ENCODE measurements at places on chromosomes 6 and 20.

GRCh38 chr6:25428758-25429317, 149.7 kb downstream of the CARMIL1 start:
- no peak for DNase-seq

GRCh38 chr20:30921286-30922071, 336.0 kb upstream of the DEFB115 start:
- DNase-seq: no peak

DNA sequence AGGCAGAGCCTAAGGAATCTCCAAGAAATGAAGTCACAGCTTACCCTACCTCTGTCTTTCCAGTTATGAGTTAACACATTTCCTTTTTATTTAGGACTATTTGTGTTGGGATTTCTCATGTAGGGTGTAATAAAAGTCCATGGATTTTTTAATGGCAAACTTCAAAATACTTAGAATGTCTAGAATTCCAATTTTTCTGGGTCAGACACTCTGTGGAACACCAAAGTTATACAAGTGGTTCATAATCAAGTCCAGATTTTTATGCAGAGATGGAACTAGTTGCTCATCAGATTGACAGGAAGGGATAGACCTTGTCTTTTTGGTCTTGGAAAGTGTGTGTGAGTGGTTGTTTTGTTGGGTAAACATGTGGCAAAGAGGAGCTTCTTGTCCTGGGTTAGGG, 303.5 kb upstream of the RNF24 start:
- peak; percentile 35 for DNase-seq

DNA sequence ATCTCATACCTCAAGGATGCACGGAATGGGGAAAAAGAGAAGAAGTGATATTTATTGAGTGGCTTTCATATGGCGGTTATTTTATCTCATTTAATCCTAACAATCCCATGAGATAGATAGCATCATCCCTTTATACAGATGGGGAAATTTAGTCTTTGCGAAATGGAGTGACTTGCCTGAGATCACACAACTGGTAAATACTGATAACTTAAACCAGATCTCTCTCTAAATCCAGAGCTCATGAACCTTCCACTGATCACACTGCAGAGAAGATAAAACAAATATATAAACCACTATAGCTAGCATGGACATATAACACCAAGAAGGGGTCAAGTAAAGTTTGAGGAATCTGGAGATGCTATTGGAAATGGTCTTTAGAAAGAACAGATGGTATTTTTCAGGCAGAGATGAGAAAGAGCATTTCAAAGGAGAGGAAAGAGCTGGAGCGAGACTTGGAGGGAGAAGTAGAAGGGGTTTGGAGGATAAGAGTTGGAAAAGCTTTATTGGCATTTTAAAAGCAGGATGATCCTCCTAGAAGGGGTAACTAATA, 139.8 kb upstream of the TNFAIP3 start:
- DNase-seq: no peak

- DNase-seq: peak; percentile 62
These were observed 28.0 kb upstream of the PTGIS start for GRCh38 chr20:49595811-49596561.

DNA sequence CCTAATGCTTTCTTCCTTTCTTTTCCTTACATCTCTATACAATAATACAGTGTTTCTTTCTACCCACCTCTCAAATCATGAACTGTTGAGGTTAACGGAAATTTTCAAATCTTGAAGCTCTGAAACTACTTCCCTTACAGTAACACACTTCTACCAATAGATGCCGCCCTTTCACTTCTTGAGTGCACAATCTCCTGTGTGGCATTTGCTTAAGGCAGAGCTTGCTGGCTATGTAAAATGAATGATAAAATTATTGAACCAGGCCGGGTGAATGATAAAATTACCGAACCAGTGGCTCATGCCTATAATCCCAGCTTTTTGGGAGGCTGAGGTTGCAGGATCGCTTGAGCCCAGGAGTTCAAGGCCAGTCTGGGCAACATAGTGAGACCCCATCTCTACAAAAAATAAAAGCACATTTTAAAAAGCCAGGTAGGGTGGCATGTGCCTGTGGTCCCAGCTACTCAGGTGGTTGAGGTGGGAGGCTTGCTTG, 56.8 kb downstream of the KCNS1 start:
- DNase-seq: peak; percentile 80

DNA sequence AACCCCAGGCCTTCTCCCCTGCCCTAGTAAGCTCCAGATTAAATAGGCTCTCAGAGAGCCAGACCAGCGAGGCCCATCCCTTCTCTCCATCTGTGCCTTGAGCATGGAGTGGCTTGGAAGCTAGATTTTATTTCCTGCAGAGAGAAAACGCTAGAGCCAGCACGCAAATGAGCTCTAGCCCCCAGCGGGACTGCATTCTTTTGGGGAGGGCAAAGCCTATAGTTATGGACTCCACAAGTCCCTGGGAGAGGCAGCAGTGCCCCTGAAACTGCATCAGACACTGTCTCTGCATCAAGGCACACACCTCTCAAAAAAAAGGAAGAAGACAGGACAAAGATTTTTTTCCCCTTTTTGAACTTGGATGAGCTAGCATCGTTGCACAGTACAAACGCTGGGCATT, 15.8 kb downstream of the FOXF2 start:
- no peak for DNase-seq

DNA sequence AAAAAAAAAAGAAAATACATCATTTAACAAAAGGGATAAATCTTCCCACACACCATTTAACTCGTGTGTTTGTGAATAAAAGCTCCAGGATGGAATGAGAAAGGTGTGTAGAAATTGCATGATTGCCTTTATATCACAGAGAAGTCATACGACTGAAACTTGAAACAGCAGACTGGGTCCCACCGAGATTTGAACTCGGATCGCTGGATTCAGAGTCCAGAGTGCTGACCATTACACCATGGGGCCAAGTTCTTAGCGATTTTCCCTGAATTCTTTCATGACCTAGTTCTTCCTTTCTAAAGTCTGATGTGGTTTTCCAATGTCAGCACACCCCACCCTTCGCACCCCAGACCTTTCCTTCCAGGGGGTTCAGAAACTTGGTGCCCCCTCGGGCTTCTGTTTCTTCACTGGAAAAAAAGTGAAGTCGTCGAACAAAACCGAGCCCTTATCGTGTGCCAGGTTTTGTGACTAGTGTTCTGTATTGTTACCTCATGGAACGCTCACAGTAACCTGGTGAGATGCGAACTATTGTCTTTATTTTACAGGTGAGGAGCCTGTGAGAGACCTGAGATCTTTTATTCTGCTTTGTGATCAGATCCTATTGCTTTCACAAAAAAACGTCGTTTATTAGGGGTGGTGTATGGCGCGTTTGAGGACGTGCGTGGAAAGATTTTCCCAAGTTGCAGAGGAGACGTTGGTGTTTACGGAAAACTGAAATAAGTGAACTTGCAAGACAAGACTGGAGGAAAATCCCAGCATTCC, 120.8 kb downstream of the OR2B2 start:
- DNase-seq: peak; percentile 84

- no peak for DNase-seq
These were observed 362.7 kb downstream of the THBS2 start for GRCh38 chr6:168890981-168891365.

DNA sequence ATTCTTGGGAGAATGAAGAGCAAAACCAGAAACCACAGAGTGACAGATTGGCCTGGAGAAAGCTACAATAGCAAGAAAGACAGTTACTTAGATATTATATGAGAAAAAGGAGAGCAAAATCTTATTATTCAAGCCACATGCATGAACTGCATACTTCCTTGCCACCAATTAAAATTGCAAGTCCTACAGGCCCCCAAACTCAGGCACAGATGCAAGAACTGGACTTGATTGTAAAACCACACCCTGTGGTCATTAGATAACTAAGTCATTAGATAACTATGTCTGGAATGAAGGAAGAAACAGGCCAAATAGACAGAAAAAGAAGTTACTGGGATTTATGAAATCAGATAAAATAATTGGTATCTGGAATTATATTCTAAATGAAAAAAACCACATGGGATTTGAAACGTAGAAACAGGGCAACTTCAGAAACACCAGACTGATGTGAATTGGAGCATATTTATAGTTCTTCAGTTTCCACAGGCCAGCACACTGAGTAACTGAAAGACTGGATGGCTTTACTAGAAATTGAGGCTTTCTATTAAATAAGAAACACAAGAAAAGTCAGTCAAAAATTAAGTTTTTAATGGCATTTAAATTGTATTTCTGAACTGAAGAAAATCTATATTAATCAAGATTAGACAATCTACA, 49.4 kb upstream of the CARMIL1 start:
- DNase-seq: peak; percentile 87

DNA sequence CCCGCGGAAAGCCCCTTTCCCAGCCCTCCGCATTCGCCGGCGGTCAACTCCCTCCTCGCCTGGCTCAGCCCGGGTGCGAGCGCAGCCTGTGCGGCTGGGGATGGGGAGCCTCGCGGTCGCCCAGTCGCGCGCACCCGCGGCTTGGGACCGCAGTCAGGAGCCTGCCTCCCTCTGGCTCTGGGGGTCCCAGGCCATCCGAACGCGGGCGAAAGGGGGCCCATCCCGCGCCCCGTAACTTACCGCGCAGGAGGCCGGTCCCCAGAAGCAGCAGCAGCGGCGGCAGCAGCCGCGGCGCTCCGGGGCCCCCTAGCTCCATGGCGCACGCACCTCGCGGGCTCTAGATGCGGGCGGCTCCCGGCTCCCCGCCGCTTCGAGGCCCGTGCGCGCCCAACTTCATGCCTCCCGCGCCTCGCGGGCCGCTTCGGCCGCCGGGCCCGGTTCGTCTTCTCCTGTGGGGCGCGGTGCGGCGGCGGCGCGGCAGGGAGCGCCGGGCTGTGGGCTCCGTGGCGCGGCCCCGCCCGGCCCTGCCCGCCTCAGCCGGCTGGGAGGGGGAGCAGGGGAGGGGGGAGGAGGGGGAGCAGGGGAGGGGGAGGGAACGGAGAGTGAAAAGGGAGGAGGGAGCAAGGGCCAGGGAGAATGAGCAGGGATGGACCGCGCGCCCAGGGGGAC, at the start of gene CHRNA4:
CHRNA4 (minus strand) TSS at position 500 of the 669 bp plus-strand sequence; CDS start at position 316, 184 bp downstream.
- no peak for DNase-seq

DNA sequence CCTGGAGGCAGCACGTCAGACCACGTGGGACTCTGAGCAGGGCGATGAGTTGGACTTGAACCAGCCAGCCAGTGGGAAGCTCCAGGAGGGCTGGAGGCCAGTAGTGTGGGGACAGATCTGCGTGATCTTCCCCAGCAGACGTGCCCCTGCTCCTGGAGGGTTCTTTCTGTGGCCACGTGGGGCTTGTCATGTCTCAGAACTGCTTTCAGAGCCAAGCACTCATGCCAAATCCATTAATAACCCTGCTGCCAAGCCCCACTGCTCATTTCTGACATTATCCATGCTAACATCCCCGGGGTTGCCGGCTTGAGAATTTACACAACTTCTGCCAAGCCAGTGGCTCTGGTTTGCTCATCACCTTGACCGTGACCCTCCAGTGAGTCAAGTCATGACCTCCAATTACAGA, 38.3 kb downstream of the SIRPA start:
- peak; percentile 68 for DNase-seq

- DNase-seq: no peak
These were observed 70.3 kb downstream of the HIVEP2 start for GRCh38 chr6:142874676-142875075.

DNA sequence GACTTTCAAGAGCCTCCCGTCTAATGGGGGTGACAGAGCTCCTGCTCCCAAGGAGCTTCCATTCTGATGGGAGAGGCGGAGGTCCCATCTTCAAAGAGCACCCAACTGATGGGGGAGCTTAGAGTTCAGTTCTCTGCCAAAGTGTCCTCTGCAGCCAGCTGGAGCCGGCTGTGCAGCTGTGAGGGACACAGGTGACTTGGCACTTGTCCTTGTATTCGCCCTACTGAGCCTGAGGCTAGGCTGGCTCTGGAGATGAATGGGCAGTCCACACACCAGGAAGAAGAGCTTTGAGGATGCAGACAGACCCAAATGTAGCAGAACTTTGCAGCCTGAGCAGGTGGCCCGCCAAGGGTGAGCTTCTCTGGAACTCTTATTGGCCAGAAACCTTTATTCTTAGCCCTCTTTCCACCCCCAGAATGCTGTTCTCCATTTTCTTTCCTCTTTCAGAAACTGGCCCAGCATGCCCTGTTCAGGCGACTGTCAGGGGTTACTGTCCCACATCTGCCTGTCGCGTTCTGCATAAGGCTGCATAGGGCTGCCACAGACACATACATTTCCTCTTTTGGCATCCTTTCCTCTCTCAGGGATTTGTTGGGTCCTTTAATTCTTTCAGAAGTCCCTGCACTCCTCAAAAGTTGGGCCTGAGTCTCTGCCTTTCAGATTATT, 108.7 kb upstream of the LRFN2 start:
- no peak for DNase-seq

DNA sequence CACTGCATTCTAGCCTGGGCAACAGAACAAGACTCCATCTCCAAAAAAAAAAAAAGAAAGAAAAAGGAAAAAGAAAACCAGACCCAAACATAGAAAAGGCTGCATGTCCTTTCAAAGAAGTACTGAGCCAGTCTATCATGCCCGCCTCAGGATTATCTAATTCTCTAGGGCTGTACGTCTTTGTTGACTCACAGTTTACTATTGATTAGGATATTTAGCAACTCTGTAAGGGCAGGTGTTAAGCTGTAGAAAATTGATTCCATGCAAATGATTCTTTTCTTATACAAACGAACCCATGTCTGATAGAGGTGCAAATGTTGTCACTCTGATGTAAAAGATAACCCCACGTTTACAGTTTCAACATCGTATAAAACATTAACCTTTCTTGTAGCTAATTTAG, 209.0 kb downstream of the TTLL2 start:
- no peak for DNase-seq

- DNase-seq: peak; percentile 32
These were observed 867 bp downstream of the EBF4 start for GRCh38 chr20:2693286-2694007.

- DNase-seq: no peak
These were observed 206.4 kb downstream of the SYNDIG1 start for GRCh38 chr20:24675651-24676352.

DNA sequence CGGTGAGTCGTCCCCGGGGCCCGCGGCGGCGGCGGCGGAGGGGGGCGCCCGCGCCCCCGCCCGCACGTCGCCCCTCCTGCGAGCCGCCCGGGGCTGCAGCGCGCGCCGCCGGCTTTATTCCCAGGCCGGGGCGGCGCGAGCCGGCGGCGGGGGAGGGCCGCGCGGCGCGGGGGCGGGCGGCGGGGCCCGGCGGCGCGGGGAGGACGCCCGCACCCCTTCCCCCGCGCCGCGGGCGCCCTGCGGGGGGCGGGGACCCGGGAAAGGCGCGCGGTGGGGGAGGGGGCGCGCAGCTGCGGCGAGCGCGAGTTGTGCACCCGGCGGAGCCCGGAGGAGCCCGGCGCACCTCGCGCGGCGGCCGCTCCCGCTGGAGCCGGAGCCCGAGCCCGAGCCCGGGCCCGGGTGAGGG, 646 bp downstream of the HMGA1 start:
- no peak for DNase-seq

DNA sequence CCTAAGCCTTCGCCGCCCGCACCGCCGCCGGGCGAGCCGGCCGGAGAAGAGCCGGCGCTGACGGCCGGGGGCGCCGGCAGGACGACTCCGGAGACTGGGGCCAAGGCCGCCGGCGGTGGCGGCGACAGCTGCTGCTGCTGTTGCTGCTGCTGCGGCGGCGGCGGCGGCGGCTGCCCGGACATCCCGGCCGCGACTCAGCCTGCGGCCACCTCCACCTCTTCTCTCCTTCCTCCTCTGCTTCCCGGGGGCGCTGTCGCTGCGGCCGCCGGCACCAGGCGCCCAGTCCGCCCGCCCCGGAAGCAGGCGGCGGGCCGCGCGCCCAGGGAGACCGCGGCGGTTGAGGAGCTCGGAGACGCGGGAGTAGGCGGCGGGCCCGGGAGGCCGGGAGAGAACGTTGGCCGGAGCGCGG, 307 bp downstream of the RANBP9 start:
- no peak for DNase-seq

GRCh38 chr20:59002874-59003399, 4.1 kb downstream of the CTSZ start:
- no peak for DNase-seq

Data from fibroblast of skin of back (primary cell).